ENCODE measurements at places on chromosomes 12 and 14.

- DNase-seq = no peak
Measured at GRCh38 chr12:99311373-99311772, 336.2 kb upstream of the GARIN6 start.

DNA sequence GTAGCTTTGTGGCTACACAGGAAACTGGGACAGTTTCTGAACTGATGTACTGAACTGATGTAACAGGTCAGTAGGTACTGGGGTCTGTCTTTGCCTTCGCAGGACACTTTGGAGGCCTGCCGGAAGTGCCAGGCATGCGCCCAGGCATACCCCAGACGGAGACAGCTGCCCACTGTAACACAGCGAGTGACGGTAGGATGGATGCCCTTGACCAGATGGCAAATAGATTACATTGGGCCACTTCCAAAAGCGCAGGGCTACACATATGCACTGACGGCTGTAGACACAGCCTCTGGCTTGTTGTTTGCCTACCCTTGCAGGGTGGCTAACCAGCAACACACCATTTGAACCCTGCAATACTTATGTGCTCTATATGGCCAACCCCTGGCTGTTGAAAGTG lies 94.1 kb upstream of the TMPO start:
- DNase-seq = no peak

- no peak for DNase-seq
Measured at GRCh38 chr12:131908092-131909080, 14.0 kb downstream of the ULK1 start.

DNA sequence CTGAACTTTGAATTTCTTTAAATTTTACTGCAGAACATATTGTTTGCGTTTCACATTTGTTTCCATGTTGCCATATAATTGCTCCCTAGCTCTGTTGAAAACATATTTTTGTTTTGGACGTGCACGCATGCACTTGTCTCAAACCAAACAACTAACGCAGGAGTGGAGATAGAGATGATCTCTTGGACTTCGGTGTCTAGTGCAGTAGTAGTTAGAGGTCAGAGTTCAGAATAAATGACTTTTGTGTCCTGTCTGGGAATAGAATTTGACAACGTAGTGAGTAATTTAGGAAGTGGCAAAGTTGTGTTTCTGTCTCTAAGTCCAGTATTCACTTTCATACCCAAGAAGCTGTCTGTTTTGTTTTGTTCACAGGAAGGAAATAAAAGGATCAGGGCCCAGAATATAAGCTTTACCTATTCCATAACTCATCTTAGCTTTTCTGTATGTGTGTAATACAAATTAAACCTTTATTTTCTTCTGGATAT lies 173.8 kb downstream of the AEBP2 start:
- DNase-seq = no peak

- no peak for DNase-seq
Measured at GRCh38 chr14:92570674-92571262, 57.2 kb downstream of the RIN3 start.

DNA sequence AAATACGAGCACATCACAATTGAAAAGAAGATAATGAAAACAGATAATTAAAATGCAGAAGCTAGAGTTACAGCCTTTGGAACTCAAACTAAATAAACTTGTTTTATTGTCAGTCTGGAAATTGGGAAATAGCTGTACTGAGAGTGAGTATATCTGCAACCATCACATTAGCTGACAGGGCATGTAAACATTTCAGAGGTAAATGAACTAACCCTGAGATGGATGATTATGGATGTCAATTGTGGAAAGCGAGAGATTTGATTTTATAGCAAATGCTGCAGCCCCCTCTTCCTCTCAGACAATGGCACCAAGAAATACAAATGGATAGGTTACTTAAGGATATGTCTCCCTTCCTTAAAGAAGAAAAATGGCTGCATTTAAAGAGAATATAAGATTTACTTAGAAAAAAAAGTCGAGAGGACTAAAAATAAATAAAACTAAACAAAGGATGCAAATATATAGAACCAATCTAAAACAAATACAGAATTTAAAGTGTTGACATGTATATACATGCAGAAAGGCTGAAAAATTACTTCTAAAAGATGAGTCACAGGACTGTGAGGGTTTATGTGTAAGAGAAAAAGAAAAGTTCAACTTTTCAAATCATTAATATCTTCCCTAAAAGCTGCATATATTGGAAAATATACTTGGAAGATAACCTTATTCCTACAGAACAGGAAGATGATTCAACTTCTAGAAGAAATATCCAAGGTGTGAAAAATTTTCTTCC lies 120.3 kb upstream of the FLRT2 start:
- no peak for DNase-seq

DNA sequence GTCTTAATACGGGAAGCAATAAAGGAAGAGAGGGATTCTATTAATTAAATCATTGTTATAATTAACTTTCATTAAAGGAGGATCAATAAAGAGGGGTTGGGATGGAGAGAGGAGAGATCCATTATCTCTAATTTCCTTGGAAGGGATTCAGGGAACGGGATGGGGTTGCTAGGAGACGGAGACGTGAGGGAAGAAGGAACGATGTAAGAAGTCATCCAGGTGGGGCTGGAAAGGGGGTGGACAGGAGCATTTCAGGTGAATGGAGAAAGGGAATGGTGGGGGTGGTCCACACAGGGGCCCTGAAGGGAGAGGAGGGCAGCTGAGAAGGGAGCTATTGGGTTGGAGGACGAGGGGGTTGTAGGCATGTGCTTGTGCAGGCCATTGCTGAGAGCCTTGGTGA lies 17.2 kb downstream of the CALCOCO1 start:
- no peak for DNase-seq

DNA sequence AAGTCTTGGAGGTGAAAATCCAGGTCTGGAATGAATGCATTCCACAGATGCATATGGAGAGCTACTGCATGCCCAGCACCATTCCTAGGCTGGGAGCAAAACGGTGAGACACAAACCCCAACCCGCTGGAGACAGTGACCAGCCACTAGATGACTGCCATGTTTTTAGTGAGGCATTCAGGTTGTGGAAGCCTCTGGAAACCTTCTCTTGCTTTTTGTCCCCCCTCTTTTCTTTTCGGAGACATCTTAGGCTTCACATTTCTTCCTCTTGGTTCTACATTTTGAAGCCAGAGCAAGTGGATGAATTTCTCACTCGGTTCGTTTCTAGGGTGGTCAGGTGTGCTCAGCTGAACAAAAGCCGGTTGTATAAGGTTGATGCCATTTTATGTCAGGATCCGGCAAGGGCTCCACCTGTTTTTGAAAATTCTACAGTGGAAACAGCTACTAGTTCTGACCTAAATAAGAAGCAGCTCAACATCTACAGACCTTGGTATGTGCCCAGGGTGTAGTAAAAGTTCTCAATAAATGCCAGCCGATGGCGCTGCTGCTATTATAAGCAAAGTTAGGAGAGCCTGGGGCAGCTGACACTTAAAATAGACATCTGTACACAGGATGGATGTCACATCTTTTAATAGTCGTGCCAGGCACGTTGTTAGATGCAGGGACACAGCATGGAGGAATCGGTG lies 1.8 kb upstream of the ZNF839 start:
- DNase-seq = peak; percentile 43

GRCh38 chr12:19434538-19434937 lies 4.8 kb upstream of the AEBP2 start:
- DNase-seq = no peak

DNA sequence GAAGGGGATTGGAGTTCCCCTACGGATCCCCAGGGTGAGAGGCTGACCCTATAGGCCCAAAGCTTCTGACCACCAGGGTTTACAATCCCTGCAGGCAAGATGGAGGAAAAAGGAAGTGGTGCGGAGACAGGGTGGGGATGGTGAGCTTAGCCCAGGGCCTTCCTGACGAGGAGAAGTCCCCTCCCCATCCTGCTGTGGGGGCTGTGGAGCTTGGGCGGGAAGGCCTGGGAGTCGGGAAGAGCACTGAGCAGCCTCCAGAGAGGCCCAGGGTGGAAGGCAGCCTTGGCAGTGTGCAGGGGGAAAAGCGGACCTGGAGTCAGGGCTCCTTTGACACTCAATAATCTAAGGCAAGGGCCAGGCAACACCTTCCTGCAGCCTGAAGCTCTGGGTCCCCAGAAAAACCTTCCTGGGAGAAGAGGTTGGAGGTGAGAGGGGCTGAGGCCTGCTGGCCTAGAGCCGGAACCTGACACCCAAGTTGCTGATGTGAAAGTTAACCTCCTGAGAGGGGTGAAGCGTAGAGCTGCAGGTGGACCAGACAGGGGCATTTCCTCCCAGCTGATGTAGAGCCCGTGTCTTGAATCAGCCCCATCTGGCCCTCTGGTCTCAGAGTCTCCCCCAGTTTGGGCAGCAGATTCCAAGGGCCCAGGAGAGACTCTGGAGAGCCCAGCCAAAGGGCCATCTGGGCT lies 6.0 kb downstream of the HDAC7 start:
- DNase-seq = no peak

GRCh38 chr12:14284184-14284722 lies 81.2 kb upstream of the ATF7IP start:
- DNase-seq = no peak

DNA sequence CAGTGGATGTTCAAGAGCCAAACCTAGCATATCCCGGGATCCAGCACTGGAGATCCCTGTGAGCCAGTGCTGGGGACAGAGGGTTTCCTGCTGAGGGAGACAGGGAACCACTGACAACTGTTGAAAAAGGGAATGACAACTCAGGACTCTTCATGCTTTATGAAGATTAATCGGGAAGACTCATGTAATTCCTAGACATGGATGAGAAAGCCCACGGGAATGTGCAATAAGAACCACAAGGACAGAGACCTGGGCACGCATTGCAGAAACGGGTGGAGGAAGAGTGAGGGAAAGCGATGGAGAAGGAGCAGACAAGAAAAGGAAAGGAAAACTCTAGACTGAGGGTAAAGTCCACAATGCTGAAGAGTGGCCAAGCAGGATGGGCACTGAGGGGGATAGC lies 296.0 kb downstream of the PCNX1 start:
- no peak for DNase-seq

DNA sequence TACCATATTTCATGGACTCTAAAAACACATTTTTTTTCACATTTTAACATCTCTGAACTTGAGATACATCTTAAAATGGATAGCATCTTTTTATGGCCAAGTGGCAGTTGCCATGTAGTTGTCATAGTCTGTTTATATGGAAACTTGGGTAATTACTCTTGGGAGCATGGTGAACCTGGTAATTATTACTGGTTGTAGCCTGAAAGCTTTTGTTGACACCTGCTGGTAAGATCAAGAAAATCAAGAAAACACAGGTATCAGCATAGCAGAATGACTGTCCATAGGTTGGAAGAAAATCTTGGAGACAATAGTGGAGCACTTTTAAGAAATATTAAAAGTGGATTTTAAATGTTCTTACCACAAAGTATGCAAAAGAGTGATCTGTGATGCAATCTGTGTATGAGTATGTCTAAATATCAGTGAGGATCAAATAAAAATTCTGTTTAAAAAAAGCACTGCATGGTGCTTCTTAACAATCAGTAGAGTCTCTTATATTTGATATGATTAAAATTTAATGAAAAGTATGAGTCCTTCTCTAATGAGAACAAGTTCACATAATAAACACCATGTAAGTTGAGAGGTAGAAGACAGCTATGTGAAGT lies 44.2 kb downstream of the TTC8 start:
- peak; percentile 10 for DNase-seq

- peak; percentile 78 for DNase-seq
Measured at GRCh38 chr12:62210422-62210821, 49.8 kb upstream of the USP15 start.

DNA sequence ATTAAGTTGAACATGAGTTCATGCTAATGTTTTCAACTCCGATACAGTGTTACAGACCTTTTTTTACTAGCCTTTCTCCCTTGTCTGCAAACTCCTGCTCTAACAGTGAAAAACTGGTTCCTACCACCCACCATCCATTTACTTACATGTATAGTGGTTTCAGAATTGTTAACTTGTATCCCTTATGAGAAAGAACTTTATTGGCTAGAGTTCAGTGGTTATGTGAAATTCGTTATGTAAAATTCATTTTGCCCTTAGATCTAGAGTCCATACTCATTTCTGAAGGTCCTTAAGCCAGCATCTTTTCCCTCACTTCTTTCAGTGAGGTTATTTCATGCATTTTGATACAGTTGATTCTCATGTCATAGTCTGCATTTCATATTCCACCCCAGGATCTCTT lies 51.0 kb downstream of the PRKCH start:
- DNase-seq = no peak

DNA sequence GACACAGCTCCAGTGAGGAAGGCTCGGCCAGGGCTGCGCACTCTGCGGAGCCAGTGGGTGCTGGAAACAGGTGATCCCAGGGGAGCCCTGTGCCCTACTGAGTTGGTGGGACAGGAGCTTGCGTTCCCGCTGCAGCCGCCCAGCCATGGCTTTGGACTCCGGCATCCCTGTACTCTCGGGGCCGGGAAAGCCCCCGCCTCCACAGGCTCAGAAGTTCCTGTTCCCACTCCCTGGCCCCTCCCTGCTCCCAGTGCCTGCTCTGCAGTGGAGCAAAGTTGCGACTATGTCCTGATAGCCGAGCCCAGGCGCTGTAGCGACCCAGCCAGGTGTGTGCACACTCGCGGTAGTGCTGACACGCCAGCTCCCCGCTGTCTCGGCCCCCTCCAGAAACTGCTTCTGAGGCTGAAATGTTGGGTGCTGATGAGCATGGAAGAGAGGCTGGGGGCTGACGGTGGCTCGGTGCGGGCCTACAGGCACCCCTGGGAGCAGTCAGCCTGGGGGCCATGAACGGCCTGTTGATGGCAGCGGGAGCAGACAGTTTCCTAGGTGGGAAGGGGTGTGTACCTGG lies 344.6 kb upstream of the MGAT4C start:
- DNase-seq = no peak

- no peak for DNase-seq
Measured at GRCh38 chr12:13093191-13093847, 10.1 kb downstream of the GSG1 start.

DNA sequence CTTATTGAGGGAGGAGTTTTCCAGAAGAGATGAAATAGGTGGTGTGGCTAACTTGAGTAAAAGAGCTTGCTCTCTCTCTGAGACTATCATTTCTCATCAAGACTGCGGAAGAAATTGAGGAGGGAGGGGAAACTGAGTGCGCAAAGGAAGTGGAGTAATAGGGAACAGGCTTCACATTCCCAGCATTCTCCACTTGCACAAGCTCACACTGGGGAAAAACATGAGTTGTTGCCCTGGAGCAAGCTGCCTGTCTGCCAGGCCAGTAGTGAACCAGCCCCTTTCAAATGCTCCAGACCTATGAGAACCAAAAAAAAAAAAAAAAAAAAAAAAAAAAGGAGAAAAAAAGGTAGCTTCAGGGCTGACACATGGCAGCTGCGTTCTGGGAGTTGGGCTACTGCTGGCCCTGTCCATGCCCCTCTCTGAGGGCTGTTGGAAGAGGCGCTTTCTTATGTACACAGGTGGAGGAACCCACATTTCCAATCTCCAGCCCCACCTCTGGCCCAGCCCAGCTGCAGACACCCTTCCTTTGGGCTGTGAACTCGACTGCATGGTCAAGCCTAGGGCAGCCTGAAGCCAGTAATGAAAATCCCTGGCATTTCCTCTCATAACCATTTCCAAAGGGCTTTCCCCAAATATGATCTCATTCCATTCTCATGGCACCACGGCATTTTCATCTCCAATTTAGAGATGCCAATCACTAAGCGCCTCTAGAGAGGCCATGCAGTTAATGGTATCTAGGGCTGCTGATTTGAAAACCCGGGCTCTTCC lies 32.5 kb upstream of the EMP1 start:
- DNase-seq = no peak

GRCh38 chr12:31989571-31990362 lies 30.6 kb downstream of the RESF1 start:
- DNase-seq = no peak

All from hematopoietic multipotent progenitor cell treated with erythropoietin and hydrocortisone succinate and interleukin-3 and kit ligand, for 15 days (in vitro differentiated cells).